ENCODE measurements at places on chromosomes 5 and 9.

GRCh38 chr9:131179561-131180219, 54.3 kb downstream of the NUP214 start:
- peak; percentile 22 for DNase-seq

DNA sequence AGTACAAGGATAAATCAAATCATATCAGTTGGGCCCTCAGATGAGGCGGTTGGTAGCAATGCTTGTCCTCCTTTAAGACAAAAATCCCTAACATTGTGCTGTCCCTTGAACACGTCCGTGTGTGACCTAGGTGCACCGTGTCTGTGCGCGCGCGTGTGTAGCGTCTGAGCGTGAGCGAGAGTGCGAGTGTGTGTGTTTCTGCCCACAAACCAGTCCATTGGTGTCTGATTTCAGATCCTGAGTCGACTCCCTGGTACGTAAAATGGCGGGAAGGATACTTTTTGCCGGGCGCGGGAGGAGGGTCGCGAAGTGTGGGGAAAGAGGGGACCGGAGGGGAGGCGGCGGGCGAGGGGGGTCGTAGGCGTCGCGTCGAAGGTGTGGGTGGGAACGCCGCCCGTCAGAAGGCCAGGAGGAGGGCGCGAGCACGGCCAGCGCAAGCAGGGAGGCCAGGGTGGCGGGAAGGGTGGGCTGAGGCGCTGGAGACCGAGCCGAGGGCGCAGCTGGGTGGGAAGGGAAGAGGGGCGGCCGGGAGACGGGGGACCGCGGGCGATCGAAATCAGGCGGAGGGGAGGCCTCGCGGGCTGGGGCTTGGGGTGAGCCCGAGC, 8.9 kb downstream of the OTP start:
- DNase-seq: no peak

GRCh38 chr9:37412431-37413151, 9.9 kb upstream of the GRHPR start:
- no peak for DNase-seq

DNA sequence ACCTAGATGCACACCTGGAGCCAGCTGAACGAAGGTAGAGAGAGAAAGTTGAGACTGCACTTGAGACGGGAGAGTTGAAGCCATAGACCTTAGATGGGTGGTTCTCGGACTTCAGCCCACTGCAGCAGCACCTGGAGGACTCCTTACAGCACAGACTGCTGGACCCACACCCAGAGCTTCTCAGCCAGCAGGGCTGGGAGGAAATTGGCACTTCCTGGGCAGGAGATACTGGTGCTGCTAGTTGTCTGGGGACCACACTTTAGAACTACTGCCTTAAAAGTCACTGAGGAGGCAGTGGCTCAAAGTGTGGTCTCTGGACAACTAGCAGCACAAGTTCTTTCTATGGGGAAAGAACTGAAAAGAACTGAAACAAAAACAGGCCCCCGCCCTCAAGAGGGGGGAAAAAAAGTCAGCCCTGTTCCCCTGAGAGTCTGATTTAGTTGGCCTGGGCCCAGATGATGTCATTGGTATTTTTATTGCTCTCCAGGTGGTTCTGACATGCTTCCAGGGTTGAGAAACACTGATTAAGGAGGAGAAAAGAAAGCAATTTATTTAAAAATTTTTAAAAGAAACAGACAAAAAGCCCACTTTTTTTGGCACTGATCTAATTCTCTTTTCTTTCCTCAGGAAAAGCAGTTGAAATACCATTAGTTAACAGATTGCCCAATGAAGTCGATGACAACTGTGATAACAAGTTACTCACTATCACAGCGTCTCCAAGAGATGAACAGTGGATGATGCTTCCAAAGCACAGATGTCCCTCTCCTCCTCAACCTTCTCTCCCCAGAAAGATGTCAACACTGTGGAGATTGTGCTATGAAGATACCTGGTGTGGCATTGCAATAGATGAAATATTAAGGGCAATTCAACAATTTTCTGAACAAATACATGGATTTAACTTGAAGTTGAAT, 73.6 kb upstream of the ADAMTS16 start:
- DNase-seq: no peak

GRCh38 chr5:138962614-138963370, 87.7 kb upstream of the LRRTM2 start:
- no peak for DNase-seq

- peak; percentile 44 for DNase-seq
Observed at GRCh38 chr9:14383294-14383693, 69.4 kb upstream of the NFIB start.

DNA sequence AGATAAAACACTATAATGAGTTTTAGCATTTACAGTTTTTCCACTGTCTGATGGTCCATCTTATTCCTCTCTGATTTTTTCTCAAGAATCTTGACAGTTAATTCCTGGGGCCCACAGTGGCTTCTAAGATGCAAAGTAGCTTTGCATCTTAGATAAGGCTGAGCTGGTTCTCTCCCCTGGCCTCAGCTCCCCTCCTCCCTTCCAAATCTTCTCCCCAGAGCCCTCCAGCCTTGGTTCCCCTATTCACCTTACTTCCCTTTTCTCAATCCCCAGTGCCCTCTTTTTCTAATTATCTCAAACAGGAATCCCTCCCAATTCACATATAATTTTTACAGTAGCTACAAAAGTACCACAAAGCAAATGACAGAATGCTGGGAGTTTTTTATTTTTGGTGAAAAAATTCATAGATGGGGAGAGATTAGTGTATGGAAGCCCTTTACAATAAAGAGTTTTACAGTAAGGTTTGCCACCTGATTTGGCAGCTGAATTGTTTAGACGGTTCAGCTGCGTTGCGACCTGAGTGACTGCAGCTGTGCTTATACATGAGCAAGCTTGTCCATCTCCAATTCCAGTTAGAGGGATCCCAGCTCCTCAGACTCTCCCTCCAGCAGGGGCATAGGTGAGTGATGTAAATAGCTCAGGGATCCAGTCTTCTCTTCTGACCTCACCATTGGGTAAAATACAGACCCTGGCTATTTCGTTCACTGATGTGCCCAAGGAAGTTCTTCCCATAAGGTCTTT, 51.4 kb upstream of the CKMT2 start:
- no peak for DNase-seq

- DNase-seq: no peak
Observed at GRCh38 chr9:26357803-26358344, 534.7 kb downstream of the CAAP1 start.

GRCh38 chr5:110853267-110853666, 114.5 kb downstream of the SLC25A46 start:
- no peak for DNase-seq

GRCh38 chr9:115597330-115597895, 479.5 kb upstream of the TNC start:
- DNase-seq: no peak

DNA sequence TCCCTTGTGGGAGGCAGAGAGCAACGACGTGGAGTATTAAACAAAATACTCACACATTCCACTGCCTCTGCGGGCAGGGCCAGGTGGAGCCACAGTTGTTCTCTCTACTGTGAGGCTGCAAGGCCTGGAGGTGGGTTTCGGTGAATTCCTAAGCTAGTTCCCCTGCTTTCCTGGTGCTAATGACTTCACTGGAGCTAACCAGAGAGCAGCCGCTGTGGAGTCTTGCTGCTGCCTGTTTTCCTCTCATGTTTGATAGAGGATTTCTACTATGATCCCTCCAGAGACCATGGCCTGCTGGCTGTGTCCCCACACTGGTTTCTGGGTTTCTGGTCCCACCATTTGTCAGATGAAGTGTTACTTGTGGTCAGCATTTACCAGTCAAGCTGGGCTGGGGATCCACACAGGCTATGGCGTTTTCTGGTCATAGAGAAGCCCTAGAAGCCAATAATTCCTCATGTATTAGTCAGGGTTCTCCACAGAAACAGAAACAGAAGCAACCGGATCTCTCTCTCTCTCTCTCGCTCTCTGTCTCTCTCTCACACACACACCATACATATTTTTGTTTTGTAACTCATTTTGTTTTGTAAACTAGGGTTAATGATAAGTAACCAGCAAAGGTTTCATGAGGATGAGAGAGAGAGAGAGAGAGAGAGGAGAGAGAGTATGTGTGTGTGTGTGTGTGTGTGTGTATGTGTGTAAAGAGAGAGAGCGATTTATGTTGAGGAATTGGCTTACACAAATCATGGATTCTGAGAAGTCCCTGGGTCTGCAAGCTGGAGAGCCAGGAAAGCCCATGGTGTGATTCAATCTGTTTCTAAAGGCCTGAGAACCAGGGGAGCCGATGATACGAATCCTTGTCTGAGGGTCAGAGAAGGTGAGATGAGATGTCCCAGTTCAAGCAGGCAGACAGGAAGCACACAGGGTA, 403.0 kb downstream of the GADD45G start:
- DNase-seq: no peak

- no peak for DNase-seq
Observed at GRCh38 chr5:105632043-105632442, 2038.7 kb downstream of the EFNA5 start.

- no peak for DNase-seq
Observed at GRCh38 chr9:38112456-38112855, 43.4 kb upstream of the SHB start.

GRCh38 chr9:126919193-126919592, 4.6 kb downstream of the RALGPS1 start:
- no peak for DNase-seq

DNA sequence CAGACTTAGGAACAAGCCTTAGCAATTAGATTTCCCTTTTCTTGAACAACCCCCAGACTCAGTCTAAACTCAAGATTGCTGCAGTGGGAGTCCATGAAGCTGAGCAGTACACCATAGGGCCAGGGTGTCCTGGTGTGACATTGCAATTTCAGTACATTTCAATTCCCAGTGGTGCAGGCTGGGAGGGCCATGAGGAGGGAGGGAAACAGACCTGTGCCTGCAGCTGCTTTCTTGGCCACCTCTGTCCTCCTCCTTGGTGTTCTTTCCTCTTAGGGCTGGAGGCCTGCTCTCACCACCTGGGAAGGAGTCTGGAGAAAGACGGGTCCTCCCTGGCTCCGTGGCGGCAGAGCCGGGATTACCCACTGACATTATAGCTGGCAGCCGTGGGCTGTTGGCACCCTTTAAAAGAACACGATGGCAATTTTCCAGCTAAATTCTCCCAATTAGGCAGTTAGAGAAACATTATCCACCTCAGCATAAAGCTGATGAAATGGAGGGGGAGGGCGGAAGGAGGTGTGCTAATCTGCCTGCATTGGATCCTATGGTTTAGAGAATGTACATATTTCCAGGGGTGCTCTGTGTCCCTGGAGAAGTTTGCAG, 186.4 kb downstream of the SLIT3 start:
- DNase-seq: no peak

DNA sequence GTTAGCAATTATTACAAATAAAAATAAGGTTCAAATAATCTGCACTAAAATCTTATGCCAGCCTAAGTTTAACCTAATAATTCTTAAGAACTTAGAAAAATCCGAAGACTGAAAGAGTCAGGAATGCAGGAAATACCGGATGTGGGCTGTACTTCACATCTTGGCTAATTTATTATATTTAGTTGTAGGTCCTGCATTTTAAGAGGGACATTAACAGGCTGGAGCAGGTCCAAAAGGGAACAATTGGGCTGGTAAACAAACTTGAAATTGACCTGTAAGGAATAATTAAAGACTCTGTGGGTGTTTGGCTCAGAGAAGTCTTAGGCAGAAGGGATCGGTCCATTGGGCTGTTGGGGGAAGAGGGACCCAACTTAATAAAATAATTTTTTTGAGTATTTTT, 18.4 kb downstream of the GLRA1 start:
- no peak for DNase-seq

- DNase-seq: no peak
Observed at GRCh38 chr5:142803428-142804125, 33.4 kb downstream of the ARHGAP26 start.

GRCh38 chr5:144436007-144436406, 265.3 kb downstream of the KCTD16 start:
- no peak for DNase-seq

- DNase-seq: no peak
Observed at GRCh38 chr9:127075624-127076372, 46.6 kb downstream of the ANGPTL2 start.

- no peak for DNase-seq
Observed at GRCh38 chr5:134511796-134512660, 13.4 kb upstream of the JADE2 start.

- DNase-seq: no peak
Observed at GRCh38 chr5:37396352-37396751, 17.2 kb downstream of the WDR70 start.

DNA sequence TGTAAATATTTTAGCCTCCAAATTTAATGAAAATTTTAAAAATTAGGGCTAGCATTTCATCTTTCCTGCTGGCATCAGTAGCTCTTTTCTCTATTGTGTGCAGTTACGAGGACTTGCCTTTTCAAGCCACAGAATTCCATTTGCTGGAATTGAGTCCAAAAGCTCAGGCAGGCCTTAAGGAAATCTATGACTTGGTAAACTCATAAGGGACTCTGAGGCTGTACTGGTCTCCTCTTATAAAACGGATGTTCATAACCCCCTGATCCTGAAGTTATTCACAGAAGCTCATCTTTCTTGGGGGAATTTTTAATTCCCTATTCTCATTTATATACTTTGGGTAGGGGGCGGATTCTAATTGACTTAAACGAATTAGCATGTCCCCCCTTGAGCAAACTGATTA, 23.4 kb downstream of the ANKRA2 start:
- DNase-seq: no peak

- peak; percentile 29 for DNase-seq
Observed at GRCh38 chr5:68303038-68303738, 87.6 kb downstream of the PIK3R1 start.

DNA sequence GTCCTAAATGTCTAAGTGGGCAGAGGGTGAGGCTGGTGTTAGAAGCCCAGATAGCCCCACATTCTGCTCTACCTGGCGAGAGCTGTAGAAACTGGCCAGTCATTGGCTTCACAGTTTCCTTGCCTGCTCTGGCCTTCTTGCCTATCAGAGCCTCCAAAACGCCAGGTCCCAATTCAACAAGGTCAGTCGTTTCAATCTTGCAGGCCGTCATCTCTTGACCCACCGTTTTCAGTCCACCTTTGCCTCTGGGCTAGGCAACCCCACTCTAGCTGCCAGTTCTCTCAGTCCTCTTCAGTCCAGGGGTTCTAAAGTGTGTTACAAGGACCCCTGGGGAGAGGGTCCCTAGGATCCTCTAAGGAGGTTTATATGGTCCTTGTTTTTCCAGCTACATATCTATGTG, 20.0 kb upstream of the TIFAB start:
- DNase-seq: no peak

DNA sequence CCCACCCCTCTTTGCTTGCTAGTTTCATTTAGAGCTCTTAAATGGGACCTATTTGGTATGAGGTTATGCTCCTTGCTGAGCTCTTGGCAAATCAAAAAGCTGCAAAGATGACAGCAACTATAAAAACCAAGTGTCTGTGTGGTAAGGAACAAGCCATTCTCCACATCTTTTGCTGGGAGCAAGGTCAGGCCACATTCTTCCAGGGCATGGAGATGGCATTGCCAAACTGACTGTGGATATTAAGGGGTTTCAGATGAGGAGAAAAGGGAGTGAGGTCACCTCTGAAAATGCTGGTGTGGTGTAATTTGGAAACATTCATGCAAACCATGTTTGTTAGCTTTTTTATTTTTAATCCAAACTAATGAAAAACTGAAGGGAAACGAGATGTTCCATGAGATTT, 218.8 kb upstream of the IL12B start:
- no peak for DNase-seq

DNA sequence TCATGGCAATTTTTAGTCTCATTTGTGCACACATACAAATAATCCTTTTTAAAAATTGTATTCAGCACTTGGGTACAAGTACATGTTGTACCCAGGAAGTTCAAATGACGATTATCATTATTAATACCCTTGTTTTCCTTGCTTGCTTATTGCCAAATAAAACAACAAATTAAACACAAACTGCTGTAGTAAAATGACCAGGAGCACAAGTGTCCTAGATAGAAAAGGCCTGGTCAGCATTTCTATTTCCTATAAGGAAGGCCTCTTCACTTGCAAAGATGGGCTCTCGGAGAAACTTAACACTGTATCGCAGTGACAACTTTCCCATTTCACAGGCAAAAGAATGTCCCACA, 34.7 kb upstream of the PLPP1 start:
- no peak for DNase-seq
